PC-9 (cell line): ENCODE measurements at places on chromosomes 6 and 20.

DNA sequence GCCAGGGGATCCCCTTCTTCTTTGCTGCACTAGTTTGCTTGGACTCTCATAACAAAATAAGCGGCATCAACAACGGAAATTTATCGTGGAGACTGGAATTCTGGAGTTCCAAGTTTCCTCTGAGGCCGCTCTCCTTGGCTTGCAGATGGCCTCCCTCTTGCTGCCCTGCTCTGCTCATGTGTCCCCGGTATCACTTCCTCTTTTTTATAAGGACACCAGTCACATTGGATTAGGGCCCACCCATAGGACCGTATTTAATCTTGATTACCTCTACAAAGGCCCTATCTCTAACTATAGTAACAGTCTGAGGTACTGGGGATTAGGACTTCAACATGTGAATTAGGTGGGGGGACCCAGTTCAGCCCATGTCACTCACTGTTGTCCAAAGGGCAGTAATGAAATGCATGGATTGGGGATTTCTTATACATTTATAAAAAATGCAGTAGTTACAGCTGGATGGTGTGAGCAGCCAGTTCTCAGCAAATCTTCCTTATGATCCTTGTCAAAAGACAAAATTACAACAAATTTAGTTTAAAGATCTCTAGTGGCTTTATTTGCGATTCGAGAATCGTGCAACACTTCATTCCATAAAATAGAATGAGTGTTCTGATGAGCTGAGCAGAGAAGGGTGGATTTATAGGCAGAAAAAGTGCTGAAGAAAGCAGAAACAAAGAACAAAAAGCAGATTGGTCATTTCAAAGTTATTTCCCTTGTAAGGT, 59.3 kb upstream of the AKAP12 start:
- DNase-seq: no peak

DNA sequence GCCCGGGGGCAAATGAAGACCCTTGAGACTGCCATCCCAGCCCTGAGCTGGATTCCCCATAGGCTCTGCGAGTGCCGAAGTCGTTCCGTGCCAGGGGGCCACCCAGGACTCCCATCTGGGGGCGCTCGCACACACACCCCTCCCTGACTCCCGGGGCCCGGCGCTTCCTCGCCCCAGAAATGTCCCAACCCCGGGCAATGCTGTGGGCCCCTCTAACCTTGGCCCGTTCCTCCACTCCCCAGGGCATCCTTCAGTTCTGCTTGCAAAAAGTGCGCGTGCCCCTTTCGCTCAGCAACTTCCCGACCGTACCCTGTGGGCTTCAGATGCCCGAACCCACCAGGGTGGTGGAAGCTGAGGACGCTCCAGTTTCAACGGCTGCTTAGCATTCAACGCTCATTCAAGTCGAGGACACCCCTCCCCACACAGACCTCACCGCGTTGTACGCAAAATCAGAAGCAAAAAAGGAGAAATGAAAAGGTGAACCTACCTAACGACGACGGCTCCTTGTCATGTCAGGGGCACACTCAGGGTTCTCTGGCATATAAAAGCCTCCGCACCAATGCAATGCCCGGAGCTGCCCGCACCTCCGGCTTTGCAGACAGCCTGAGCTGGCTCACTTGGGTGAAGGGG, 25.3 kb downstream of the RIPOR2 start:
- no peak for DNase-seq

DNA sequence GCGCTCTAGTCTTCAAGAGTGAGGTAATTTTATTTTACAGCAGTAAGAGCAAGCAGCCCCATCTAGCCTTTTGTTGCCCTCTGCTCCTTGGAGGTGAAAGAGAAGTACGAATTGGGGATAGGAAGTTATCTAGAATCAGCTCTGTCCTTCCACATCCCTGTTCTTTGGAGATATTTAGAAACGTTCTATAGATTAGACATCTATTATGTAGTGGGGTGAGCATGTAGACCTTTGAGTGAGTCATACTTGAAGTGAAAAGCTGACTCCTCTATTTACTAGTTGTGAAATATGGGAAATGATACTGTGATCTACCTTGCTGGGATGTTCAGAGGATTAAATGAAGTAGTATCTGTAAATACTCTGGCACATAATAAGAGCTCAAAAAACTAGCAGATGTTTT, 36.0 kb upstream of the SLC35D3 start:
- DNase-seq: no peak

DNA sequence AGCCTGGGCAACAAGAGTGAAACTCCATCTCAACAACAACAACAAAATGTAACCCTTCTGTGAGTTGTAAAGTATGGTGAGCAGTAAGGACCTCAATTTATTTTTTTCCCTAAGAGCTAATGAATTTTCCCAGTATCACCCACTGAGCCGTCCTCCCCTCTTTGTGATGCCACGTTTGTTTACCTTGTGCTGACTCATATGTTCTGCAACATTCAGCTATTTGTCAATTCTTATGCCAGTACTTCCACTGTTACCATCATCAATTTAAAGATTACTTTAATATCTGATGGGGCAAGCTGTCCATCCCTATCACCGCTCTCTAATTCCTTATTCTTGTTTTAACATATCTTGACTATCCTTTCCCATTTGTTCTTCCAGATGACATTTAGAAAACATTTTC, 37.5 kb downstream of the MAK start:
- DNase-seq: peak; percentile 7

DNA sequence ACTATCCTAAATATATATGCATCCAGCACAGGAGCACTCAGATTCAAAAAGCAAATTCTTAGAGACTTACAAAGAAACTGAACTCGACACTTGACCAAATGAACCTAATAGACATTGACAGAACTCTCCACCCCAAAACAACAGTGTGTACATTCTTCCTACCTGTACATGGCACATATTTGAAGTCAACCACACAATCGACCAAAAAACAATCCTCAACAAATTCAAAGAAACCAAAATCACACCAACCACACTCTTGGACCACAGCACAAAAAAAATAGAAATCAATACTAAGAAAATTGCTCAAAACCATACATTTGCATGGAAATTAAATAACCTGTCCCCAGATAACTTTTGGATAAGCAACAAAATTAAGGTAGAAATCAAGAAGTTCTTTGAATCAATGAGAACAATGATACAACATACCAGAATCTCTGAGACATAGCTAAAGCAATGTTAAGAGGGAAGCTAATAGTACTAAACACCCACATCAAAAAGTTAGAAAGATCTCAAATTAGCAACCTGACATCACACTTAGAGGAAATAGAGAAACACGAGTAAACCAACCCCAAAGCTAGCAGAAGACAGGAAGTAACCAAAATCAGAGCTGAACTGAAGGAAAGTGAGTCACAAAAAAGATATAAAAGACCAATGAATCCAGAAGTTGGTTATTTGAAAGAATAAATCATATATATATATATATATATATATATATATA, 12.5 kb upstream of the TREM1 start:
- DNase-seq: no peak

GRCh38 chr6:157121897-157122296, 201.4 kb downstream of the TMEM242 start:
- DNase-seq: no peak

DNA sequence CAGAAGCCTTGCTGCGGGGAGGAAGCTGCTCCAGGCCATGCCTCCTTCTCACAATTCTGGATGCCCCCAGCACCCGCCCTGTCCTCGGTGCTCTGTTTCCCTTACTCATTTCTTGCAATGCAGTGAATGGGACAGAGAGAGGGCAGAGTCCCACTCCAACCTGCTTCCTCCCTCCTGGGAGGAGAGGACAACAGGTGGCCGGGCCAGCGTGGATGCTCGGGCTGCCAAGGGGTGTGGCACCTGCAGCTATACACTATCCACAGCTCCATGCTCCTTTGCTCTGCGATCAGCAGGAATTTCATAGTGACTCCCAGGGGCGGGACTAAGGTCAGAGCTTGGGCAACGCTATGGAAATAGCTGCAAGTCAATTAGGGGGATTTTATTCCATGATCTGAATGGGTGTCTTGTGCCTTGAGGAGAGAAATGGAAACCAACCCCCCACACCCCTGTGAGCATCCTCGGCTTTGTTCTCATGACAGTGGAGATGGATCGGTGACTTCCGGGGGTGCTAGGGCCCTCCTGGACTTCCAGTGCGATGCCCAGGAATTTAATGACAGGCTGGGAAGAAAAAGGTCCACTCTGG, 192.5 kb downstream of the MYLK4 start:
- DNase-seq: no peak

GRCh38 chr6:125637207-125637606, 112.2 kb upstream of the HEY2 start:
- DNase-seq: no peak

- no peak for DNase-seq
Observed at GRCh38 chr6:71523548-71523947, 234.9 kb downstream of the OGFRL1 start.

GRCh38 chr6:11606332-11606731, 68.8 kb downstream of the TMEM170B start:
- no peak for DNase-seq

GRCh38 chr20:37737826-37738420, 44.1 kb downstream of the CTNNBL1 start:
- no peak for DNase-seq

GRCh38 chr6:15544321-15544900, 118.4 kb downstream of the DTNBP1 start:
- no peak for DNase-seq

- no peak for DNase-seq
Observed at GRCh38 chr6:65161661-65162060, 545.4 kb downstream of the EYS start.

- DNase-seq: no peak
Observed at GRCh38 chr6:162726947-162727321, 632 bp downstream of the PRKN start.

DNA sequence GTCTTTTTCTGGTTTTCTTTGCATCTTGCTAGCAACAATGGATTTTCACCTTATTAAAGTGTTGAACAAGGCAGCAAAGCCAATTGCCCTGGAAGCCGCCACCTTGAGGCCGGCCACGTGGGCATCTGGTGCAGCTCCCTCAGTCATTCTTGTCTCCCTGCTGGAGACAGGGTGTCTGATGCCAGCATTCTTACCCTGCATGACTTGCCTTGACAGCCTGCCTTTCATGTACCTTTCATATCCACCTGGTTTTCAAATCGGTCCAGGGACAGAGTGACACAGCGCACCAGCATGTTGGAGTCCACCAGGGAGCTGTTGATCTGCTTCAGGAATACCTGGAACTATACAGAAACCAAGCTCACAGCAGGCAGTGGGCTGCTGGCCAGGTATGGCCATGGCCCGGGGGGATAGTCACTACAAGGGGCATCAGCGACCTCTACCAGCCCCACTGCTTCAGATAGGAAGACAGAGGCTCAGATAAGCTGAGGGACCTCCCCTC, 49.8 kb downstream of the MYH7B start:
- no peak for DNase-seq

- DNase-seq: no peak
Observed at GRCh38 chr6:16134430-16134829, 5.5 kb downstream of the MYLIP start.

DNA sequence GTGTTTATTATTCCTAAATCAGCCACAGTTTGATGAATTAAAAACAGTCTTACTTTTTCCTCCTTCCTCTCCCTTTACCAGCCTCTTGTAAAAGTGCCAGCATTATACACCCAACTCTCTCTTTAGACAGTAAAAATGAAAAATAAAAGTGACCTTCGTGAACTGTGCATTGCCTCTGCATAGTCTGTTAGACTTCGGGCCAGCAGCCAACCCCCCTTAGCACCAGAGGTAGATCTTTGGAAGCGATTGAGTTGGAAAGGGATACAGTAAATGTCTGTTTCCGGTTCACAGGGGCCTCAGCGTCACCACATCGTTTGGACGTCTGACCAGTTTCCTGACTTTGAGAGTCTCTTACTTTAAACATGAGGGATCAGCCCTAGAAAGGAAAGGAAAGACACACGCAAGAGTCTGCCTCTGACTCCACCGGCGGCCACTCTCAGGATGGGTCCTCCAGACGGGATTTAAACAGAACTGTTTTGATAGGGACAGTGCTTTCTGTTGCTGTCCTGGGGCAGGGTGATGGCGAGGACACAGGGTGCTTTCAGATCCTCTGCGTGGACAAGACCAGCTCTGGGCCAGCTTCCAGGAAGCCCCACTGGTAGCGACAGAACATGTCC, 206.6 kb upstream of the PREP start:
- DNase-seq: no peak

DNA sequence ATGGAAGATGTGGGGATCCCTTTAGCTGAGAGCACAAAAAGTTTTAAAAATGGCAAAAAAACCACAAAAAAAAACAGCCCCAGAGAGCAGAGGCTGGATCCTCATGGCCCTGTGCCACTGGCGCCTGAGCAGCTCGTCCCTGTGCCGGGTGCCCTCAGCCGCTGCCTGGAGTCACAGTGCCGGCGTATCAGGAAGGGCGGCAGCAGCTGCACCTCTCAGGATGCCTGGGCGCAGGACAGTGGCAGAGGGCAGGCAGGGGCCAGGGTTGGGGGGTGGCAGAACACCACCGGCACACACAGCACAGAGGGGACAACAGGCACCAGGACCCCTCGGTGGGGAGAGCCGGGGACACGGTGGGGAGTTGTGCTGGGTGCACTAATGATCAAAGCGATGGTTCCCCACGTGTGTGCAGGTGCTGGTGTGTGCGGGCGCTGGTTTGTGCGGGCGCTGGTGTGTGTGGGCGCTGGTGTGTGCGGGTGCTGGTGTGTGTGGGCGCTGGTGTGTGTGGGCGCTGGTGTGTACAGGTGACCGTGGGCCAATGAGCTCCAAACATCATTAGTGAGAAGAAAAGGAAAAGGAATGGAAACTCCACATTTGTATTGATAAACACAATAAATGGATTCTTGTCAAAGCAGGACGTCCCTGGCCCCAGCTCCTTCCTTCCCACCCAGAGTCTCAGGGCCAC, 1.5 kb upstream of the FRMD1 start:
- DNase-seq: no peak

DNA sequence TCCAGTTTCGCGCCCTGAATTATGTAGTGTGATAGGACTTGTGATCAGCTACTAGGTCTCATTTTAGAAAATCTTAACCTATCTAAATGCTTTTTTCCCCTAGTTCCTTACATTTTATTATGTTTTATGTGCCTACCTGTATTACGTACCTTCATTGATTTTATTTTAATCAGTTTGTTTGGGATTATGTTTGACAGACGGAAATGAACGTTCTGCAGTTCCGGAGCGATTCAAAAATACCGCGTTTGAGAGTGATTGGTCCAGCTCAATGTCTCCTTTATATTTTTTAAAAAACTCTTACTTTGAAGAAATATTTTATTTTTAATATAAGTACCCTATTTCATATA, 114.3 kb upstream of the BTN3A2 start:
- DNase-seq: no peak

DNA sequence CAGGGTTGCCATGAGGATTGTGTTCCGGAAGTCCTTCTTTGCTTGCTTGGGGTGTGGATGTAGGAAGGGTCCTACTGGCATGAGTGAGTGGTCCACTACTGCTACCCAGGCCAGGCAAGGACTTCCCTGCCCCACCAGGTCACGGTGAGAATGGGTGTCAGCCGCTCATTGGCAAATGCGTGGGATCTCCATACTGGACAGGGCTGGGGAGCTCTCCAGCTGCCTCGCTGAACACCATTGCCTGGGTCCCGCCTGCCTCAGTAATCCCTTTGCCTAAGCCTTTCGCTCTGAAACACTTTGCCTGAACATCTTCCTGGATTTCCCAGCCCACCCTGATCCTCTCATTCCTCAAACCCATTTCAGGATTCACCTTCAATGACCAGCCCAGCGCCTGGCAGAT, 59.5 kb downstream of the CTCFL start:
- DNase-seq: no peak

GRCh38 chr6:54288474-54288873, 19.8 kb upstream of the TINAG start:
- no peak for DNase-seq

GRCh38 chr20:56587307-56588041, 41.6 kb upstream of the TFAP2C start:
- no peak for DNase-seq
